Suppressor macrophage (primary cell): ENCODE measurements at places on chromosomes 13 and 19.

DNA sequence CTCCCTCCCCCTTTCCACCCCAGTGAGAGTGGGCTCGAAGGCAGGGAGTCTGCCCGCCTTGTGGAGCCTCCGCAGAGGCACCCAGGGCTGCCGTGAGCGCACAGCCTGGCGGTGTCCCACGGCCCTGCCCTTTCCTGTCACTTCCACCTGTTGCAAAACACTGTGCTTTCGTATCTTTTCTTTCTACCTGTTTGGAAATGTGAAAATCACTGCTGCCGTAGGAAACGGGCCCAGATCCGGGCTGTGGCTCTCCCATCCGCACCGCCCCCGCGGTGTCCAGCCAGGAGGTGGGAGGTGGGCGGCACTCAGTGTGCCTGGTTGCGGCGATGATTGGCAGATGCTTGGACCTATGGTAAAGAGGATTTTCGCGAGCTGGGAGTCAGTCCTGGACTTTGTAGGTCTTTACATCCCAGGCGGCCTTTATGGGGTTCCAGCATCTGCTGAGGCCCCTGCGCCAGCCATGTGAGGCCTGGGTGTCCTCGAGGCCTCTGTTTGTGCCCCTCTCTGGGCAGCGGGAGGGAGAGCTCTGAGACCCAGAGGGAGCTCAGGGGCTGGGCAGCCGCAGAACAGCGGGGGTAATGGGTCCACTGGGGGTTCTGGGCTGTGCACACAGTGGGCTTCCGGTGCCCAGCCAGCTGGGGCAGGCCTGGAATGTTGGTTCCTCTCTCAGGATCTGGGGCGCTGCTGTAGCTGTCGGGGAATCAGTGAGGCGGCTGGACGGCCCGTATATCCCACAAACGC, 6.1 kb downstream of the STK11 start:
- DNase-seq: no peak

DNA sequence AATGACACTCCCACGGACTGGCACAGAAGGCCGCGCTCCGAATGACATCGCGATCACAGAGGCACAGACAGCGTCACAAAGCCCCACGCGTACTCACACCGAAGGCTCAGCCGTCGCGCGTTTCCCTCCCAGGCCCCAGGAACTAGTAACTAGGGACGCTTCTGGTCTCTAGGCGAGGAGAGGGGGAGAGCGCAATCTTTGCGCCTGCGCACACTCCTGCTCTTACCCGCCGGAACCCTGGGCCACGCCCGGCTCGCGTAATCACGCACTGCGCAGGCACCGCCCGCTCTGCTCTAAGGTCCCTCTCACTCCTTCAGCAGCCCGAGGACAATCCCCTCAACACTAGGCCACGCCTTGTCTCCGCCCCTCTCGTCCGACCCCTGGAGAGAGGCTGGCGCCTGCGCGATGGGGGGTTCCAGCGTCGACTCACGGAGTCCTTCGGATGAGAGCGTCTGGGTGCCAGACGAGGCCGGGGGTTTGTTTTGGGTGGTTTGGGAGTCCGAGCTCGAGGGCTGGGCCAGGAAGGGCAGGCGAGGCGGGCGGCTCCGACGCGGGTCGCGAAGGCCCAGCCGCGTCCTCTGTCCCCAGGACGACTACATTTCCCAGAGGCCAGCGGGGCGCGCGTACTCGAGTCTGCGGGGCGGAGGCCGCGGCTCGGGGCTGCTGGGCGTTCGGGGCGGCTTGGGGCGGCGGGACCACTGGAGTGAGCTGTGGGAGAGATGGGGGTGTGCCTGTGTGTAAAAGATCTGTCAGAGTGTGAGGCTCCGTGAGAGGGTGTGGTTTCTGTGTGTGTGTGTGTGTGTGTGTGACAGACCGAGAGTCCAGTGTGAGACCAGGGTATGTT, at the start of gene ZNF471:
Gene ZNF471, plus strand, starts transcription at position 410 of the 844 bp plus-strand sequence. CDS start 3,717 bp downstream, outside the sequence.
- DNase-seq: peak; percentile 97

GRCh38 chr13:56906909-56907308, 233.8 kb upstream of the PRR20A start:
- no peak for DNase-seq

- peak; percentile 91 for DNase-seq
These were observed 885 bp downstream of the TGFB1 start for GRCh38 chr19:41352609-41353465.

- DNase-seq: no peak
These were observed 52.8 kb downstream of the THSD1 start for GRCh38 chr13:52353193-52353592.

GRCh38 chr19:35717665-35718344, at the start of gene KMT2B:
KMT2B (plus strand) TSS chr19:35718003; CDS start chr19:35718019, 16 bp downstream.
- peak; percentile 98 for DNase-seq
